ENCODE measurements at places on chromosomes 3 and 15. TPM values are rescaled to one million over a fixed set of nuclear protein-coding genes. Genes with fewer than 3 reads are reported as not detected.
A peak's percentile ranks its signal among the peaks of the same experiment; 100 is the strongest.

The PRR20G gene
- total RNA-seq: not detected

The SLC28A1 gene
- total RNA-seq: not detected

The TRPM1 gene
- total RNA-seq: not detected

The NEK4 gene
- total RNA-seq: 43.4 TPM

The RAB27A gene
- total RNA-seq: 32.9 TPM

The MYH15 gene
- total RNA-seq: 0.12 TPM

- H3K27ac ChIP-seq: no peak within 1 kb of the TSS
- no peaks in the 10 kb centered on the region for H3K27me3 ChIP-seq
- no peak for DNase-seq
- no peak within 1 kb of the TSS for H3K4me3 ChIP-seq
Measured at GRCh38 chr3:46612324-46612723, at the start of gene FAM240A. FAM240A (plus strand) TSS chr3:46612525; CDS start chr3:46612684, 159 bp downstream.

DNA sequence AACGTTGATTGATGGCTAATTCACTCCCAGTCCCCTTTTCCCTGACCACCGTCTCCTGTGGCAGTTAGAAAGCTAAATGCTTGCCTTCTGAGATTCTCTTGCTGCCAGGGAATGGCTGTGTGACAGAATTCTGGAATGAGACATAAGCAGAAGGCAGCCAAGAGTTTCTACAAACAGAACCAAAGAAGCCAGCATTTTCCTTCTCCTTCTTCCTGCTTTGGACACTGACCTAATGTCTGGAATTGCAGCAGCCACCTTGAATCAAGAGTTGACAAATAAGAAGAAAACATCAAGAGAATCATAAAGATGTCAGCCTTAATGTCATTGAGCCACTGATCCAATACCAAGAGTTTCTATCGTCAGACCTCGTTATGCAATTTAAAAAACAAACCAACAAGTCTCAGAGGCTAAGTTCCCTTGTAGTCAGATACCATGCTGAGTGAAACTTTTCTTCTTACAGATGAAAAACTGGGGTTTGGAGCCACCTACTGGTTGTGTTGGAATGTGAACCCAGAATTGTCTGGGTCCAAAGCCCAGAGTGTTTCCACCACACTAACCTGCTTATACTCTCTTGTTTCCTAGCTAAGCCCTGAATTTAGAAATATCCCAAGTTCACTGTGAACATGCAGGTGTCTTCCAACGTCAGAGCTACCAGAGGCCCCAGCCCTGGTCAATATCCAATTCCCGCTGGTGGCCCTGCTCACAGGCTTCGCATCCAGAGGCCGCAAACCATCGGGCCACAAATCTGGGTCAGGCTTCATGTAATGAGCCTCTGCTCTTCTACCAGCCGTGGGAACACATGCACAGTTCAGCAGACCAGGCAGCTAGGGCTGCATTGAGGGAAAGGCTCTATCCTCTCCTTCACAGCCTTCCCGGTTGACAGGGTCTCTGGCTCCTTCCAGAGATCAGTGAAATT lies 42.5 kb downstream of the MCF2L2 start:
- no peaks in the 10 kb centered on the region for H3K36me3 ChIP-seq
- no peak overlapping the region for H3K4me3 ChIP-seq
- DNase-seq: peak; percentile 58
- H3K27ac ChIP-seq: no peak overlapping the region

GRCh38 chr3:97940034-97940433 lies 32.2 kb downstream of the RIOX2 start:
- H3K36me3 ChIP-seq: no peaks in the 10 kb centered on the region
- DNase-seq: no peak
- no peak overlapping the region for H3K4me3 ChIP-seq

GRCh38 chr3:155912579-155913190 lies 42.2 kb downstream of the GMPS start:
- no peak overlapping the region for H3K27ac ChIP-seq
- H3K27me3 ChIP-seq: no peaks in the 10 kb centered on the region
- H3K36me3 ChIP-seq: no peaks in the 10 kb centered on the region
- no peak for DNase-seq
- H3K4me3 ChIP-seq: no peak overlapping the region

- H3K27me3 ChIP-seq: no peaks in the 10 kb centered on the region
- H3K27ac ChIP-seq: no peak overlapping the region
- H3K4me3 ChIP-seq: no peak overlapping the region
- H3K36me3 ChIP-seq: no peaks in the 10 kb centered on the region
Measured at GRCh38 chr3:38163117-38163840, 2.1 kb upstream of the OXSR1 start.

- H3K4me3 ChIP-seq: no peak overlapping the region
- H3K4me1 ChIP-seq: no peaks in the 10 kb centered on the region
- no peak overlapping the region for H3K27ac ChIP-seq
- no peaks in the 10 kb centered on the region for H3K36me3 ChIP-seq
- DNase-seq: no peak
Measured at GRCh38 chr3:107412376-107412775, 35.1 kb downstream of the CCDC54 start.

DNA sequence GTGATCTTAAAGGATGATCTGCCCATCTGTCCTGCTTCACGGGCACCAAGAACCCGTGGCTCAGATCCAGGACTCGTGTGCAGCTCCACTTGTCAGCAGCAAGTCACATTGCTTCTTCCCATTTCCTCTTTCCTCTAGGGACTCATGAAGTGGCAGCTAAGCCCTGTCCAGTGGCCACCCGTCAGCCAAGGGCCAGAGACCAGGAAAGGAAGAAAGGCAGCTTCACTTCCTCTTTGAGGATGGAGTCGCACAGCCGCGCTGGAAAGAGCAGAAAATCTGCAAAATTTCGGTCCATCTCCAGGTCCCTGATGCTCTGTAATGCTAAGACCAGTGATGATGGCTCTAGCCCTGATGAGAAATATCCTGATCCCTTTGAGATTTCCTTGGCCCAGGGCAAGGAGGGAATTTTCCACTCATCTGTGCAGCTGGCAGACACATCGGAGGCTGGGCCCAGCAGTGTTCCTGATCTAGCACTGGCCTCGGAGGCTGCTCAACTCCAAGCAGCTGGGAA lies 28.5 kb downstream of the IL16 start:
- no peaks in the 10 kb centered on the region for H3K27me3 ChIP-seq
- peak; percentile 70 for DNase-seq
- peak overlapping the region; percentile 59 for H3K27ac ChIP-seq
- H3K36me3 ChIP-seq: no peaks in the 10 kb centered on the region
- H3K4me3 ChIP-seq: no peak overlapping the region
- H3K4me1 ChIP-seq: no peaks in the 10 kb centered on the region

DNA sequence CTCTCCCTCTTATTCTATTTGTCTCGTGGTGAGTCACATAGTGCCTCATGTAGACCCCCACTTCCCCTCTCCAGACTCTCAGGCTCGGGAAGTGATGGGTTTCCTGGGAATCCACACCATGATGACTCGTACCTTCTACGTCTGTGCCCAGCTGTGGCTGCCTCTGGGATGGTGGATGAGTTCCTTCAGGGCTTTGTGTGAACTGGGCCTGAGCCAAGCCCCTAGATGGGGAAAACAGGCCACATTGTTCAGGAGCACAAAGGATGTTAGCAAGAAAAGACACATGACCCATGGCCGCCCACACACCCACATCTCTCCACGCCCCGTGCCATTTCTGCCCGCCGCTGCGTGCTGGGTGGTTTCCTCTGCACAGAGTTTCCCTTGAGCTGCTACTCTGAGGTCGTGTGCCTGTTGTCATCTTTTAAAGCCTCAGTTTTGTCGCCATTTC lies 10.5 kb downstream of the ISG20 start:
- H3K4me1 ChIP-seq: no peaks in the 10 kb centered on the region
- H3K4me3 ChIP-seq: no peak overlapping the region
- no peaks in the 10 kb centered on the region for H3K36me3 ChIP-seq
- peak overlapping the region; percentile 18 for H3K27ac ChIP-seq

DNA sequence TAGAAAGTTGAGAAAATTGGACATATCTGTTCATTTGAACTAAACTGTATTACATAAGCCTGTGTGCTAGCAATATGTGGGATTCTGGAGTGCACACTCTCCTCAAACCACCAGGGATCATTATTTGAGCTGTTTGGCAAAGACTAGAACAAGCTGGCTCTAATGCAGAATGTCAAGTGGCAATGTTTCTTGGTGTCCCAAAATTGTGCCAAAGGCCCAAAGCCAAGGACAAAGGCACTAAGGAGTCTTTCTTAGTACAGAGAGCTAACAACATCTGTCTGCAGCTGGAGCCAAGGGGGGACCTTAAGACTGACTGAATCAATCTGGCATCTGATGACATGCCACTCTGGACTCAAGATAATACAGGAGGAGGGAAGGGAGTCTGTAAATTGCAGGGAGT lies 76.7 kb upstream of the STRIT1 start:
- H3K4me3 ChIP-seq: no peak overlapping the region
- H3K27ac ChIP-seq: no peak overlapping the region
- H3K36me3 ChIP-seq: no peaks in the 10 kb centered on the region

DNA sequence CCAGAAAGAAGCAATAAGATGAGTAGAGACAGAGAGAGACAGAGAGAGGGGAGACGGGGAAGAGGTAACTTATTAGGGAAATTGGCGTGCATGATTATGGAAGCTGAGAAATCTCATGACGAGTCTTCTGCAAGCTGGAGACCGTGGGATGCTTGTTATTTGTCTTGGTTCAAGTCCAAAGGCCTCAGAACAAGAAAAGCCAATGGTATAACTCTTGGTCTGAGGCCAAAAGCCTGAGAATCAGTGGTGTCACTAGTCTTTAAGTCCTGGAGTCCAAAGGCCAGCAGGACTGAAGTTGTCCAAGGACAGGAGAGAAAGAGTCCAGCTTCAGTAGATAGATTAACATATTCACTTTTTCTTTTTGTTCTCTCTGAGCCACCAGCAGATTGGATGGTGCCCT lies 613.6 kb downstream of the CADM2 start:
- no peaks in the 10 kb centered on the region for H3K27me3 ChIP-seq
- DNase-seq: no peak
- no peak overlapping the region for H3K27ac ChIP-seq
- H3K36me3 ChIP-seq: no peaks in the 10 kb centered on the region
- no peaks in the 10 kb centered on the region for H3K4me1 ChIP-seq
- H3K4me3 ChIP-seq: no peak overlapping the region

GRCh38 chr15:58077427-58077826 lies 11.9 kb upstream of the ALDH1A2 start:
- no peak for DNase-seq
- H3K36me3 ChIP-seq: no peaks in the 10 kb centered on the region
- H3K27ac ChIP-seq: no peak overlapping the region

DNA sequence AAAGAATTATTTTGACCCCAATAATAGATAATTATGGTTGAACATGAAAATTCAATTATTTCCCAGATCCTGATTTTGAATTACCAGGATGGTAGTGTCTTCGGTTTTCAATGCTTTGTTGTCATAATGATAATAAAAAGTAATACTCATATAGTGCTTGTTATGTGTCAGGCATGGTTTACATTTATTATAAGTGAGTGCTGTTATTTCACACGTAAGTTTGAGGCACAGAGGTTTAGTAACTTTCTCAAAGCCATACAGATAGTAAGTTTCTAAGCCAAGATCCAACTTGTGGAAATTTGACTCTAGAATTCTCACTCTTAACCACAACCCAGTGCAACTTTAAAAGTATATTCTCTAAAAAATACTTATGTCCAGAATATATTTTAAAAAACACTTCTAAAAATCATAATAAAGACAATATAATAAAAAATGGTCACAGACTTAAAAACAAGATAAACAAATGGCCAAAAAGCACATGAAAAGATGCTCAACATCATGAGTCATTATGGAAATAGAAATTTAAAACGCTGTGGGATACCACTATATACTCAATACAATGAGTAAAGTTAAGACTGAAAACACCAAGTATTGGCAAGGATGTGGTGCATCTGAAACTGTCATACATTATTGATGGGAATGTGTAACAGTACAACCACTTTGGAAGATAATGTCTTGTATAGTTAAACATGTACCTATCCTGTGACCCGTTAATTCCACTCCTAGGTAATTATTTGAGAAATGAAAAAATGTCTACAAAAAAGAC lies 45.2 kb downstream of the SPRED1 start:
- H3K4me3 ChIP-seq: no peak overlapping the region
- no peak overlapping the region for H3K27ac ChIP-seq
- H3K4me1 ChIP-seq: no peaks in the 10 kb centered on the region
- DNase-seq: no peak
- no peaks in the 10 kb centered on the region for H3K27me3 ChIP-seq
- H3K36me3 ChIP-seq: no peaks in the 10 kb centered on the region

GRCh38 chr3:66179793-66180192 lies 41.0 kb upstream of the SLC25A26 start:
- H3K27me3 ChIP-seq: no peaks in the 10 kb centered on the region
- H3K4me1 ChIP-seq: no peaks in the 10 kb centered on the region
- no peaks in the 10 kb centered on the region for H3K36me3 ChIP-seq
- no peak for DNase-seq
- no peak overlapping the region for H3K4me3 ChIP-seq

DNA sequence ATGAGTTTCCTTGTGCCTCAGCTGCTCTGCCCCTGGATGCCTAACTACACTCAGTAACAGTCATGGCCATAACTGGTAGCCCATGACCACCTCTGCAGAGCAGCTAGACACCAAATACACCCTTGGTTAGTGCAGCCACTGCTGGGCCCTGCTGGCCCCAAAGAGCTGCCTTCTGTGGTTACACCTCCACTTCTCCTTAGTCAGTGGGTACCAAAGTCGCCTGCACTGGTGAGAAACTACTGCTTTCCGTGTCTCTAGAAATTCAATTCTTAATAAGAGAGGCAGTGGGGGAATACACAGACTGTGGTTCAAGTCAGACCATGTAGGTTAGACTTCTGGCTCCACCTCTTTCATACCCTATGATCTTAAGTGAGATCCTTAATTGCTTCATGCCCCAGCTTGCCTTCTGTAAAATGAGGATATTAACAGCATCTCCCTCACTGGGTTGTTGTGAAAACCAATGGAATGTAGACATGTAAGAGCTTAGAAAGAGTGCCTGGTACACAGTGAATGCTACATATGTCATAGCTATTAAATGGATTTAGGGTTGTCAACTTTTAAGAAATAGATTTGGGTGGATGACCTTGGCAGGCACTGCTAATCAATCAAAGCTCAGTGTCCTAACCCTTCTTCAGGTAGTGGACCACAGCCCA lies 18.2 kb downstream of the HEG1 start:
- H3K27ac ChIP-seq: no peak overlapping the region
- no peaks in the 10 kb centered on the region for H3K4me1 ChIP-seq

- H3K27me3 ChIP-seq: no peaks in the 10 kb centered on the region
- H3K4me3 ChIP-seq: no peak overlapping the region
- H3K27ac ChIP-seq: no peak overlapping the region
- no peak for DNase-seq
Measured at GRCh38 chr3:140540262-140540661, 137.6 kb upstream of the TRIM42 start.

DNA sequence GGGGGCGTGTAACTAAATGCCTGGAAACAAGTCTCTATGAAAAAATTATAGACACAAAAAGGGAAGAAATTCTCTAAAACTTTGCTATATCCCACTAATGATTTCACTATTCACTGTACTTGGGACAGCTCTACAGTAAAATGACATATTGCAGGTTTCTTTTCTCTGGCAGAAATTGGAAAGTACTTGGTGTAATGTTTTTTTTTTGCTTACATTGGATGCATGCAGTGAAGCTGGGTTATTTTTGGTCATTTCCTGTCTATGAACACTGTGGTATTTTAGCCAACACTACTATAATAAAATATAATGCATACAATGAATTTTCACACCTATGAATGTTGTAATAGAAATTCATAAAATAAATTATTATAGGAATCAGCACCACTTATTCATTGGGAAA lies 109.7 kb downstream of the LRRC49 start:
- H3K4me3 ChIP-seq: no peak overlapping the region
- no peaks in the 10 kb centered on the region for H3K36me3 ChIP-seq
- no peaks in the 10 kb centered on the region for H3K27me3 ChIP-seq
- no peak overlapping the region for H3K27ac ChIP-seq

GRCh38 chr3:62363275-62363674 lies 10.1 kb downstream of the FEZF2 start:
- no peak overlapping the region for H3K27ac ChIP-seq
- no peaks in the 10 kb centered on the region for H3K4me1 ChIP-seq
- H3K4me3 ChIP-seq: no peak overlapping the region
- H3K36me3 ChIP-seq: no peaks in the 10 kb centered on the region
- peaks cover 14% of the 10 kb centered on the region for H3K27me3 ChIP-seq

All from uterus (tissue), 4 donors.